Esophagus muscularis mucosa (tissue), 4 donors: ENCODE measurements at places on chromosomes 6 and 20. TPM values are rescaled to one million over a fixed set of nuclear protein-coding genes. Genes with fewer than 3 reads are reported as not detected.
A peak's percentile ranks its signal among the peaks of the same experiment; 100 is the strongest.

The C4B gene
- 84.4 TPM for total RNA-seq

DNA sequence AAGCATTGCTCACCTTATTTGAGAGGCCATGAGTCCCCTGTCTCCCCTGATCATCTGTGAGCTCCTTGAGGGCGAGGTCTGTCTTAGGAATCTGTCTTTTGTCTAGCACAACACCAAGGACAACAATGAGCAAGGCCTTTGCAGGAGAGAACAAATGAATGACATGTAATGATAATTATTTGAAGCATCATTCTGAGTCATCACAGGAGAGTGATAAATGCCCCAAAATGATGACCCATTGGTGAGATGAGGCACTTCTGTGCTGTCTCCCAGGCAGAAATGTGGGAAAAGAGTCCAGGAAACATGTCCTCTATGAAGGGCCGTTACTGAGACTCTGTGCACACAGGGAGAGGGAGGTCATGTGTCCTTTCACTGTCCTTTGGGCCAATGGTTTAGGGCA is 105.2 kb upstream of the LRFN2 start:
- no peak for DNase-seq

DNA sequence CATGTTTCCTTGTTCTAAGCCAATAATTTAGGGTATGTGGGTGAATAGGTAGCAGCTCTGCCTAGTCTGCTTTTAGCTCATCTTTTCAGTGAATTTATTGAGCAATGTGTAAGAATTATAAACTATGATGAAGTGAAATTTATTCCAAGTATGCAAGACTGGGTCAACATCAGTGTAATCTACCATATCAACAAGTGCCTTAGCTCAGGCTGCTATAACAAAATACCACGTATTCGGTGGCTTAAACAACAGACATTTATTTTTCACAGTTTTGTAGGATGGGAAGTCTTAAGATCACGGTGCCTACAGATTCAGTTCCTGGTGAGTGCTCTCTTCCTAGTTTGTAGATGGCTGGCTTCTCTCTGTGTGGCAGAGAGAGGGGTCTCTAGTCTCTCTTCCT is 54.0 kb downstream of the LYRM2 start:
- no peak for DNase-seq

The MYLK2 gene
- total RNA-seq, result 0.65 TPM

The NOTCH4 gene
- total RNA-seq, result 16.6 TPM

GRCh38 chr20:52242237-52243230 is 51.0 kb upstream of the ZFP64 start:
- no peak for DNase-seq

- no peak for DNase-seq
These were observed 9.4 kb downstream of the HMGCLL1 start for GRCh38 chr6:55569638-55570037.

- peak; percentile 80 for DNase-seq
These were observed 54.7 kb upstream of the SNX9 start for GRCh38 chr6:157768304-157768703.

DNA sequence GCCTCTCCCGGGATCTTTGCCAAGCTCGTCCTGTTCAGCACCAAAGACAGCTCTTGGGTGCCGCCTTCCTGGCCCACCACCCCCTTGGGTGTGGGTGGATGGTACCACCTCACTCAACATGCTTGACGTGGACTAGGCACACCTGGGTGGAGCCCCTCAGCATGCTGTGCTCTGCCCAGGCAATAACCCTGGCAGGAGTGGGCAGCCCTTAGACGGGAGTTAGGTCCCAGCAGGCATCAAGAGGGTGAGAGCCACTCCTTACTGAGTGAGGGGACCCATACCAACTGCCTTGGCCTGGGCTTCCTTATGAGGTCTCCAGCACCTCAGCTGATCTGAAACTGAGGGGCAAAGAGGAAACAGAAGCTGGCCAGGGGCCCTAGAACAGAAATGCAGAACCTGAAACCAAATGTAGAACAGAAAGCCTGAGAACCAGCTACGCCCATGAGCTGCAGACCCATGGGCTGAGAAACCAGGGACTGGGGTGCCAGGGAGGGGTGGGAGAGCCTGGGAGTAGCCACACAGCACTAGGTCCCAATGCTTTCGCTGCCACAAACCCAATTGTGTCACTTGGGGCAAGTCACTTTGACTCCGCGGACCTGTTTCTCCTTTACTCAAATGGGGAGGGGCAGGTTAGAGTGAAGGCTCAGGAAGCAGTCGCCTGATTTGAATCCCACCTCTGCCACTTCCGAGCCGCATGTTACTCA is 2.0 kb downstream of the FGD2 start:
- DNase-seq, result no peak

- no peak for DNase-seq
These were observed 9.5 kb downstream of the SENP6 start for GRCh38 chr6:75611011-75611701.

The OR2J3 gene
- not detected for total RNA-seq

DNA sequence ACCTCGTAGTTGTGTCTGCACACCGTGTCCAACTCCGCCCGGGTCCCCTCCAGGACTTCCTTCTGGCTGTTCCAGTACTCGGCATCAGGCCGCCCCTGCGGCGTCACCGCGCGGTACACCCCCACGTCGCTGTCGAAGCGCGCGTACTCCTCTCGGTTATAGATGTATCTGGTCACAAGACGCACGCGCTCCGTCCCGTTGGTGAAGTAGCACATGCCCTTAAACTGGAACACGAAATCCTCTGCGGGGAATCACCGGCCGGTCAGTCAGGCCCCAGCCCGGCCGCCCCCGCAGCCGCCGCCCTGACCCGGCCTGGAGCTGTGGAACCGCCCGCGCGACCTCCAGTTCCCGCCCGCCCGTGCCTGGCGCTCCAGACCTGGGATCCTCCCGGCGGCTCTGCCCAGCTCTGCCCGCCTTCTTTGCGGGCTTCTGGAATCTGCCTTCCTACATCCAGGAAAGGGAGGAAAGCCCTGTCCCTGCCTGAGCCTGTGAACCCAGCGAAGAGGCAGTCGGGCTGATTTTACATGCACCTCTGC is 1.6 kb downstream of the HLA-DQB1 start:
- no peak for DNase-seq

The CSE1L gene
- 39.0 TPM for total RNA-seq

DNA sequence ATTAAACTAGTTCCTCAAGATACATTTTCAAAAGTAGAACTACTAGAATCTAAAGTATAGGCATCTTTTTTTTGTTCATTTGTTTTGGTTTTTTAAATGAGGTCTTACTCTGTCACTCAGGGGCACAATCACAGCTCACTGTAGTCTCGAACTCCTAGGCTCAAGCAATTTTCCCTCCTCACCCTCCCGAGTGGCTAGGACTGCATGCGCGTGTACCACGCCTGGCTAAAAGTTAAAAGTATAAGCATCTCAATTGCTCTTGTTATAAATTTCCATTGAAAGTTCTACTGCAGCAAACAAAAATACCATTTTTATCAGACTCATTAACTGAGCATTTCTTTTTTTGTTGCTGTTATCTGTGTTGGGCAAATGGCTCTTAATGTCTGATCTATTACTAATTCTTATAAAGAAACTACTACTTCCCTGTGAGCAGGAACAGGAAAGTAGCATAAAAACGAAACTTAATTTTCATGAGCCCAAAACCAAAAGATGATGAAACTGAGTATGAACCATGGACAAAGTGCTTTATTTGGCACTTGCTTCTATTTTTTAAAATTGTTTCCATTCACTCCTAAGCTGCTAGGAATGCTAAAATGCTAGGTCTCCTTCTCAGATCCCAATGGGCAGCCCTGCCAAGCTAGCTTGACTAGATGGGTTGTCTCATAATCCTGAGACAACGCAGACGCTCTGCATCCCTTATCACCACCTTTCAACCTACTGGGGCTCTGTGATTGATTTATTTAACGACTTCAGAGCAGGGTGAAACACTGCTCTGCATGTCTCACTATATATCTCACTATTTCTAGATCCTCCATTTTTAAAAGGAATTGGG is 36.9 kb downstream of the TRPC4AP start:
- DNase-seq, result no peak

The OR2H1 gene
- not detected for total RNA-seq

GRCh38 chr20:58017231-58017969 is 211.1 kb downstream of the ANKRD60 start:
- DNase-seq, result no peak

The DDX27 gene
- 30.8 TPM for total RNA-seq

The BPIFA1 gene
- not detected for total RNA-seq

- DNase-seq, result no peak
These were observed 70.2 kb downstream of the SSR1 start for GRCh38 chr6:7242835-7243178.

DNA sequence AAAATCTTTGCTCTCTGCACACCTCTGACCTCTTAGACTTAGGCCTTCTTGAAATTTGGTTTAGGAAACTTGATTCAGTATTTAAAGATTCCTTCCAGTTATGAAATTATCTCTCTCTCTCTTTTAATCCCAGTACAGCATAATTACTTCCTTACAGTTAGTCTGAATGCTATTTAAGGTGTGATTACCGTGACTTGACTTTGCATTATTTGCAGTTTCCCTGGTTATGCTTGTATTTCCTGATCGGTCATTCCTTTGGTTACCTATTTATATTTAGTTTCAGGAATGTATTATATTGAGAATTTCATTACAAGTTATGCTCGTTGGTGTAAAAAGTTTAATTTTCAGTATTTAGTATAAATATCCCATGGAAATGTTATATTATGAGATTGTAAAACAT is 16.3 kb downstream of the TMEM170B start:
- DNase-seq, result no peak

The SLC32A1 gene
- not detected for total RNA-seq

DNA sequence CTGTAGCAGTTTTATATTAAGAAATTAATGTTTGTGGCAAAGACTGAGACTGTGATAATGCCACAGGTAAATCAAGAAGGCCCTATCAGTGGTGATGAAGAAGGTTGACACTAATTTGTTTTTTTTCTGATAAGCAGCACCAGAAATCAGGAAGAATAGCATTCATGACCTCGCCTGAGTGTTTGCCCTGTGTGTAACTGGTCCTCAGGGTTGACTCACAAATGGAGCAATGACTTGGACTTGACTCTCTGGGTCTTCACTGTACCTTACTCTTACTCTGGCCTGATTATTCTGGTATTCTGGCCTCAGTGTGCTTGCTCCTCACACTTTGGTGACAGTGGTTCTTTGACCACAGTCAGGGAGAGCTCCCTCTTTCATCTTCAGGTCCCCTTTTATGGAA is 243.9 kb downstream of the HAO1 start:
- DNase-seq, result no peak

GRCh38 chr6:52577022-52577777 is at the start of gene TRAM2:
Gene TRAM2 (minus strand): TSS chr6:52577060. CDS start chr6:52576915, 145 bp downstream.
- peak; percentile 95 for DNase-seq

GRCh38 chr6:56888687-56889086 is 66.2 kb upstream of the BEND6 start:
- no peak for DNase-seq

- no peak for DNase-seq
These were observed 13.9 kb downstream of the ZC3H12D start for GRCh38 chr6:149470948-149471347.

DNA sequence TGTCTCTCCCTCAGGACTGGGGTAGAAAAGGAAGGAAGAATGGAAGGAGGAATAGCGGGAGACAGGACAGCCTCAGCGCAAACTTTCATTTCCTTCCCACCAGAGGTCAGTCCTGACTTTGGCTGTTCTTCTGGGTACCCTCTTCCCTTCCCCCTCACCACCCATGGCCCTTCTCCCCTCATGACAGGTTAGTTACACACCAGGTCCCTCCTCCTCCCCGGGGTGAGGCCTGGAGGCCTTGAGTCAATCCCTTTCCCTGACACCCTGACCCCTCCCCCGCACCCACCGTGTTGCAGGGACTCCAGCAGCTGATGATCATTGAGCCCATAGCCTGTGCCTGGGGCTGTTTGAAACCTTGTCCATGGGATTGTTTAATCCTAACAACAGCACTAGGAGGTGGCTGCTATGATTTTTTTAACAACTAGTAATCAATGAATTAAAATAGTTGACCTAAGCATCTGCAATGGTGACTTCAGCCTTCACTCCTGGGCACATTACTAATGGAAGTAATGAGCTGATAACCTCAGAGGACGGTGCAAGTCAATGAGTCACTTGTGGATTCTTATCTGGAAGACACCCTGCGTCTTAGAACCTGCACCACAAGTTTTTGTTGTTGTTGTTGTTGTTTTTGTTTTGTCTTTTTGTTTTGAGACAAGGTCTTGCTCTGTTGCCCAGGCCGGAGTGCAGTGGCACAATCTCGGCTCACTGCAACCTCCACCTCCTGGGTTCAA is 46.6 kb upstream of the CCDC167 start:
- DNase-seq, result no peak

DNA sequence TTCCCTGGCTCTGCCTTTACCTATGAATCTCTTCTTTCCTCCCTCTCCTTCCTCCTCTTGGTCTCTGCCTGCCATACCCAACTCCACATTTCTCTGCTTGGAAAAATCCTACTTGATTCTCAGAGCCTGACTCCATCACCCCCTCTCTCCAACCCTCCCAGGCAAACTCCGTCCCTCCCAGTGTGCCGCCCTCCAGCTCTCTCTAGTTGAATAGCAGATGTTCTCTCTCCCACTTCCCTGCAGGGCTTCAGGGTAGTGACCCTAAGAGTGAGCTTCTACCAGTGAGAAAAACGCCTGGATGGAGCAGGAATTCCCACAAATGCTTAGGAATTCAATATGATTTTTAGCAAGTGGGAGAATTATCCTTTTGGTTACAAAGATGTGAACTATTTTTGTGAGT is 141.6 kb downstream of the MTHFD1L start:
- no peak for DNase-seq

DNA sequence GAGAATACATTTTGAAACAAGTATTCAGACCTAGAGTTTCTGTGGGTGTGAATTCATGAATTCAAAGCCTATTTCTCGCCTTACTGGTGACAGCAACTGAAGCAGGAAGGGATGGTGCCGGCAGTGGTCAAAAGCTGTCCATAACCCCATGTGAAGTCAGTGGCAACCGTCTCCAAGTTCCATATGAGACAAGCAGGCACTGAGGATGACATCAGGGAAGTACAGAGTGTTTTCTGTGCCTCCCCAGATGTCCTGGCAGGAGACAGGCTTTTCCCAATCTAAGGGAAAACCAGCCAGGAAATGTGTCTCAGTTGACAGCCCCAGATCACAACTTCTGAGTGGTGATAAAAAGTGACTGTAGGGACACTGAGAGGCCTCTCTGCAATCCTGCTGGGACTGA is 66.6 kb downstream of the HIVEP2 start:
- DNase-seq, result no peak

DNA sequence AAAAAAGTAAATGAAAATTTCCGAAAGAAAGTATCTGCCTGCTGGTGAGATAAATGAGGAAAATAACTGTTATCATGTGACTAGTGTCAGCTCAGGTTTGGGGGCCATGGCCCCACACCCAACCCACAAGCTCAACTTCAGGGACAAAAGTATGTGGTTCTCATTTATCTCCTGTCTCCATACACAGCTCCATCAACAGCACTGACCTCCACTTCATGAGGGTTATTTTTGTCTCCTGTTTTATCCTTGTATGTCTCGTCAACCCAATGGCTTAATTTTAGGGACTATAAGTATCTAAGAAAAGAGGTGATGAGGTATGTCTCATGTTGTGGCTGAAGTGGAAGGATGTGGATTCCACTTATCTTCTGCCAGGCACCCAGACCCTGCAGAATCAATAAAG is 271.6 kb upstream of the RIN2 start:
- DNase-seq, result no peak

DNA sequence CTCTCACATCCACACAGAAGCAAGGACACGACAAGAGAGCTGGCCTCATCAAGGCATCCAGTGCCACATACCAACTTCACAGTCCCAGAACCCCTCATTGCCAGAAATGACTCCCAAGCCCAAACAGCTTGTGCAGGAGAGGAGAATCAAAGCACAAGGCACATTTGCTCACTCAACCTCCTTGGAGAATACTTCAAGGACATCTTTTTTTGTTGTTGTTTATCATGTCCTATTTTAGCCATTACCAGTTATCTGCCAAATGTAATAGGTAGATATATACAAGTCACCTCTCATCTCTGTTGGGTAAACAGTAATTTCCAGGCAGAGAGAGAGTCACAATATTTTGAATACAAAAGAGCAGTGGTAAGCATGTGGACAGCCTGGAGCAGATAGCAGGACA is 47.8 kb downstream of the RTN4IP1 start:
- DNase-seq, result peak; percentile 42
